CD14-positive monocyte (primary cell): ENCODE measurements at places on chromosomes 11 and 22.

GRCh38 chr11:104531075-104531474 is 367.1 kb upstream of the PDGFD start:
- H3K4me3 ChIP-seq: no peak overlapping the region
- no peaks in the 10 kb centered on the region for H3K27me3 ChIP-seq
- peaks cover 14% of the 10 kb centered on the region for H3K4me1 ChIP-seq
- no peaks in the 10 kb centered on the region for H3K36me3 ChIP-seq

- peak; percentile 75 for DNase-seq
- peaks cover 61% of the 10 kb centered on the region for H3K4me1 ChIP-seq
- peak overlapping the region; percentile 41 for H3K4me3 ChIP-seq
- H3K36me3 ChIP-seq: peaks cover 3% of the 10 kb centered on the region
Measured at GRCh38 chr11:65419772-65420481, 2.7 kb upstream of the NEAT1 start.

GRCh38 chr22:42073621-42074041 is 417 bp upstream of the PHETA2 start:
- no peak for DNase-seq
- H3K4me3 ChIP-seq: peak overlapping the region; percentile 75
- H3K27ac ChIP-seq: no peak overlapping the region
- H3K4me1 ChIP-seq: peaks cover 52% of the 10 kb centered on the region
- no peaks in the 10 kb centered on the region for H3K27me3 ChIP-seq
- H3K36me3 ChIP-seq: peaks cover under 1% of the 10 kb centered on the region

DNA sequence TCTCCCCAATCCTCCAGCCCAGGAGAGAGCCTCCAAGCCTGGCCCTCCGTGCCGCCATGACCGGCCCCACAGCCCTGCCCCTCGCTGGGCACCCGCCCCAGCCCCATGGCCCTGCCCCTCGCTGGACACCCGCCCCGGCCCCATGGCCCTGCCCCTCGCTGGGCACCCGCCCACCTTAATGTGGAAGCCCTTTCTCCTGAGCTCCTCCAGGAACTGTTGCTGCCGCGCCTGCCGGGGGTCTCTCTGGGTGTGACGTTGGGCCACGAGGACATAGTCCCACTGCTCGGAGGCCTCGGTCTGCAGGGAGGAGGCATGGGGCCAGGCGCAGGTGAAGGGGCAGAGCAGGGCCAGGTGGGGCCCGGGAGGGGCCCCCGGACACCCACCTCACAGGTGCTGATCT is 8.2 kb downstream of the ANO9 start:
- H3K4me3 ChIP-seq: no peak overlapping the region
- no peaks in the 10 kb centered on the region for H3K4me1 ChIP-seq
- H3K27ac ChIP-seq: no peak overlapping the region
- no peaks in the 10 kb centered on the region for H3K27me3 ChIP-seq

- peaks cover 70% of the 10 kb centered on the region for H3K4me1 ChIP-seq
- H3K36me3 ChIP-seq: no peaks in the 10 kb centered on the region
- peak overlapping the region; percentile 35 for H3K4me3 ChIP-seq
- no peaks in the 10 kb centered on the region for H3K27me3 ChIP-seq
Measured at GRCh38 chr22:22928666-22929380, 41.2 kb downstream of the IGLL5 start.

- no peaks in the 10 kb centered on the region for H3K27me3 ChIP-seq
- no peak overlapping the region for H3K4me3 ChIP-seq
- H3K27ac ChIP-seq: no peak overlapping the region
- H3K4me1 ChIP-seq: no peaks in the 10 kb centered on the region
Measured at GRCh38 chr22:28139961-28140360, 220.9 kb upstream of the PITPNB start.

GRCh38 chr11:5928271-5928670 is 13.8 kb upstream of the OR56A3 start:
- no peak overlapping the region for H3K27ac ChIP-seq
- no peaks in the 10 kb centered on the region for H3K36me3 ChIP-seq
- H3K27me3 ChIP-seq: no peaks in the 10 kb centered on the region

- H3K4me3 ChIP-seq: no peak overlapping the region
- H3K27me3 ChIP-seq: no peaks in the 10 kb centered on the region
- H3K27ac ChIP-seq: peak overlapping the region; percentile 28
- DNase-seq: peak; percentile 17
Measured at GRCh38 chr11:15967966-15968365, 388.4 kb downstream of the SOX6 start.
